ENCODE measurements at places on chromosomes 12 and 14.

DNA sequence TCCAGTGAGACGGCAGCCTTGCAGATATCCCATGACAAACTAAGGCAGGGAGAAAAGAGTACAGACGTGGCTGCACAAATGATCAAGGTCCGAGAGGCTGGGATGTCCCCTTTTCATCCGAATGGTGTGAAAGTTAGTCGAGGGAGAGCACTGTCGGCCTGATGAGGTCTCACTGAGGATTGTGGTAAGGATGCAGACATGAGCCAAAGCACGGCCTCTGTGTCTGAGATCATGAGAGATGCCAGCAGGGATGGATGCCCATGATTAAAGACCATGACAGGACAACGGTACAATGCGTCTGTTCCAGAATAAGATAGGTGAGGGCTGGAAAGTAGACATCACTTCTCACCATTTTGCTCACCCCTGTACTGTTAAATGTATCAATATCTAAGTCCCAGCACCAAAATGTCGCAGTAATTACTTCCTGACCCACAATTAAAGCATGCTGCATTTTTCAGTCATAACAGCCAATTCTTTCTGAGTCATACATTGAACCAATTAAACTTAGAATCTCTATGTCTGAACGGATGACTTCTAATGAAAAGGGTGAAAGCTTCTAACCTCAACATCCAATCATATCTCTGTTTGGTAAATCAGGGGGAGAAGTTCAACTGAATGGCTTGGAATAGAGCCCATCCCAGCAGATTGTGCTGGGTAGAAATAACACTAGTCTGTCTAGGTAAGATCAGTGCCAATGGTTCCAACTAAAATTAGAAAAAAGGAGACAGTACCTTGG, 249.6 kb upstream of the SOX5 start:
- DNase-seq: no peak

- DNase-seq: peak; percentile 70
Measured at GRCh38 chr12:122834921-122835749, at the start of gene HIP1R. HIP1R (plus strand) TSS chr12:122835457; CDS start chr12:122835551, 94 bp downstream.

- no peak for DNase-seq
Measured at GRCh38 chr12:76674669-76675315, 89.1 kb upstream of the ZDHHC17 start.

- no peak for DNase-seq
Measured at GRCh38 chr12:86247871-86248270, 8.3 kb downstream of the MGAT4C start.

DNA sequence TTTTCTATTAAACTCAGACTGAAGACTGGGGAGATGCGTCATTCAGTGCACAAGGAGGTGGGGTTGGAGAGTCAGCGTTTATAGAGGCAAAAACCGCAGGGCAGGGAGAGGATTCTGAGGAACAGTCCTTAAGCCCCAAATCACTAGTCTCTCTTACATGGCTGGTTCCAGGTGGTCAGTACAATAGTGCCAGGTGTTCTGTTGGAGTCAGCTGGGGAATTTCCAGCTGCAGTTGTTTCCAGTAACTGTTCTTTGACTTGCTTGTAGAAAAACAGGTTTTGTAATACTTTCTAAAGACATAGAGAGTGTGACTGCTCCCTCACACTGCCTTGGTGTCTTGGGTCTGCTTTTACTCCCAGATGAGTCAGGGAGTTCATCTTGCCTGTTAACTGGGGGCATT, 192.2 kb downstream of the TMTC3 start:
- no peak for DNase-seq

- no peak for DNase-seq
Measured at GRCh38 chr14:58364316-58364715, 31.4 kb upstream of the TOMM20L start.

GRCh38 chr14:81434230-81434629, 34.1 kb upstream of the STON2 start:
- no peak for DNase-seq

All from stimulated activated CD4-positive, alpha-beta T cell treated with anti-CD3 and anti-CD28 coated beads, Interleukin-4, amount 100 ng/mL, for 1 hour (primary cell).